Stimulated activated CD4-positive, alpha-beta T cell treated with anti-CD3 and anti-CD28 coated beads, Interleukin-1b, Interleukin-23, amount 100 ng/mL, for 1 hour (primary cell): ENCODE measurements at places on chromosomes 7 and 10.

- no peak for DNase-seq
Measured at GRCh38 chr10:20100171-20100570, 283.9 kb downstream of the PLXDC2 start.

DNA sequence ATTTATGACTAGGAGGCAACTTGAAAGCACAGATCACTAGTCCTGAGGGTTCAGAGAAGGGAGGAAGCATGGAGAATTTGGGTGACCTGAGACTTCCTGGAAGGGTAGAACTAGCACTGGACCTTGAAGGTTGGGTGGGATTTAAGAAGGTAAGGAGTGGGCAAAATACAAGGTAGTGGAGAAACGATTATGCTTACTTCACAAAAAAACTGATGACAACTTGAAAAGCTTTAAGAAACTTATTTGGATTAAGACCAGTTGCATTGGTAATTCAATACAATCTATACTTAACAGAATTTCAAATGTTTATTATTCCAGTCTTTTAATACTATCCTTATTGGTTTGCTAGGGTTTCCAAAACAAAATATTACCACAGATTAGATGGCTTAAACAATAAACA, 198.6 kb upstream of the MDFIC start:
- DNase-seq = no peak

- no peak for DNase-seq
Measured at GRCh38 chr7:4820405-4820966, 41.3 kb downstream of the PAPOLB start.

- no peak for DNase-seq
Measured at GRCh38 chr10:82440775-82441174, 565.8 kb downstream of the NRG3 start.

- no peak for DNase-seq
Measured at GRCh38 chr10:50324046-50324445, 72.7 kb upstream of the ASAH2 start.

DNA sequence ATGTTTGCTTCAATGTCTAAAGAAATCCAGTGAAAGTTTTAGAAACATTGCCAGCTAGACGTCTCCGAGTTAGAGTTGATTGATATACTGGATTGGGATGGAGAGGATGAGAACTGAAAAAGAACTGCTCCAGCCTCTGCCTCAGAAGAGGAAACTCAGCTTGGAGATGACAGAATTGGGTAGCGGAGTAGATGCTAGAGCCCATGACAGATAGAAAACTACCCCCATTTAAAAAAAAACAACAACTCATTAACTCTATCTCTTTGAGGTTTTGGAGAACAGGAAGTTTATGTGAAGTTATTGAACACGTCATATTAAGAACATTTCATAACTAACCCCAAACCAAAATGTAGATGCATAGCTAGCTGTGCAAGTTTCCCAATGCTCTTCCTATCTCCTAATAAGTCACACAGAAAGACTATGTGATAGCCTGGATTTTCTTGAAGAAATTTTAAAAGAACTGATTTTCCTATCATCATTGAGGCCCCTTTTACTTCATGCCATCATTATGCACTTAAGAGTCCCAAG, 28.3 kb upstream of the AFAP1L2 start:
- DNase-seq = no peak

DNA sequence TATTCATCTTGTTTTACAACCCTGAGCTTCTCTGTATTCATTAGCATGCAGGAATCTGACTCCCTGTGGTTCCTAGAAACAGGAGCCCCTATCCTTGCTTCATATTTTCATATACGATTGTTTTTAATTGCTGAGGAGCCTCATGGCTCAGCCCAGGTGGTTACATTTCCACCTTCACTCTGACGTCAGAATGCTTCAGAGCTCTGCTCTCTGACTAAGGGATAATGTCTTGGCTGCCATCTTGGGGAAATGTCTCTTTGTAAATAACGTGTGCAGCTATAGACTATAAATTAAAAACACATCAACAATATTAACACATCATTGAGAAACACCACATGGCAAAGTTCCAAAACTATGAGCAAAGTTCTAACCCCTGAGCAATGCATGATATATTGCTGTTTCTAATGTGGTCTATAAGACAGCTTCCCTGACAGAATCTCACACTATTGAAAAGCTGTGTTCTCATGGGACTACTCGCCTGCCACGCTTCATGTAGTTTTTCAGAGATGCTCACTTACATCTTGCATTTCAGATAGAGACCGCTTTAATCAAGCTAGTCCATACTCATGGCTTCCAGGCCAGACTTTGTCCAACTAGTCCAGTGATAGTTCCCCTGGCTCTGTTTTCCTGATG, 227.0 kb downstream of the SORCS3 start:
- no peak for DNase-seq

DNA sequence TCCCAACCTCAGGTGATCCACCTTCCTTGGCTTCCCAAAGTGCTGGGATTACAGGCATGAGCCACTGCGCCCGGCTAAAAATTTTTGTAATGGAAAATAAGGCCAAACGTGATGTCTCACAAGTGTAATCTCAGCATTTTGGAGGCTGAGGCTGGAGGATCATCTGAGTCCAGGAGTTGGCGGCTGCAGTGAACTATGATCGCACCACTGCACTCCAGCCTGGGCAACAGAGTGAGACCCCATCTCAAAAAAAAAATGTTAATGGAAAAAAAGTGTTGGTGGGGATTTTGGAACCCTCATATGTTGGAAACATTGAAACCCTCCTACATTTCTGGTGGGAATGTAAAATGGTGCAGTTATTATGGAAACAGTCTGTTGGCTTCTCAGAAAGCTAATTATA, 2.7 kb upstream of the SRPK2 start:
- DNase-seq = no peak

DNA sequence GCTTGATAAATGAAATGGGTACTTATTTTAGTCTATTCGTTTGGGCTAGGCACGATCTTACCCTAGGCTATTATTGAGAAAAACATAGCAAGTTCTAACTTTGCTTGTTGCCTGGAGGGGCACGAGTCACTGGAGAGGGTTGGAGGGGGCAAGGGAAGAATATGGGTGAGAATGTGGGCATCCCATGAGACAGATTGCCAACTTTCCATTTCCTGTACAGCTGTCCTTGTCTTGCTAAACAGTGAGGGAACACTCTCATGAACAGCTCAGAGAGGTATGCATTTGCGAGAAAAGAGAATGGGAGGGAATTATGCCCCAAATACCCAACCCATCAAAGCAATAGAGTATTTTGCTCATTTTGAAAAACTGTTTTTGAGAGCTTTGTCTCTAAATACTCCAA, 9.2 kb downstream of the CDHR3 start:
- no peak for DNase-seq

GRCh38 chr7:20301311-20301939, 29.3 kb upstream of the ITGB8 start:
- DNase-seq = no peak

- DNase-seq = no peak
Measured at GRCh38 chr10:90865401-90865800, 6.4 kb upstream of the RPP30 start.

GRCh38 chr10:7435674-7436073, 24.8 kb upstream of the SFMBT2 start:
- DNase-seq = no peak

GRCh38 chr10:124626759-124627380, 117.3 kb downstream of the FAM53B start:
- no peak for DNase-seq

DNA sequence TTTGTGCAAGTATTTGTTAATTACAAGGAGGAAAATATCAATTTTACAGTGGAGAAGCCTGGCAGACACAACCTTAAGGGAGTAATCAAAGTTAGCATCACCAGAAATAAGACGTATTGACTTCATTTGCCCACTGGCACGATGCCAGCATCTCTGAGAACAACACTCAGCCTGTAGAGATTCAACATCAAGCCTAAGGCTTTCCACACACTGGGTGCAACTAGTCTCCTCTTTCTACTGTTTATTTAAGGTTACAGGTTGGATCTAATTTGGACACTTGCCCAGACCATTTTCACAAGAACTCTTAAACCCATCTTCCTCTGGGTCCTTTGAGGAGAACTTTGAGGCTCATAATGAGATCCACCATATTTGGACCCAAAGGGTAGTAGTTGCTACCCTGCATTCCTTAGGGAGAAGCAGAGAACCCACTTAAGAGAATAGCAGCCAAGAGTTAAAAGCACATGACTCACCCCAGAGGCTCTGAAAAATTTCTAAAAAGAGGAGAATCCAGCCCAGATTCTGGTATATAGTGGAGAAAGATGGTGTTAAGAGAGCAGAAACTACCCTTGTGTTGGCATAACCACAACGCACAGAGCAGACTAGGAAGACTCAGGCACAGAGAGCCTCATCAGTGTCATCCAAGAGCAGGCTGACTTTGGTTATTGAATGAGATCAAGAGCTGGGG, 97.3 kb downstream of the CCDC71L start:
- no peak for DNase-seq
